ENCODE measurements at places on chromosomes 16 and 17.

GRCh38 chr17:29252101-29252791 lies 5.6 kb downstream of the CRYBA1 start:
- no peak for DNase-seq

- no peak for DNase-seq
Observed at GRCh38 chr16:21053590-21053989, 97.1 kb downstream of the DNAH3 start.

GRCh38 chr16:87461466-87461991 lies 31.3 kb downstream of the ZCCHC14 start:
- DNase-seq = peak; percentile 55

DNA sequence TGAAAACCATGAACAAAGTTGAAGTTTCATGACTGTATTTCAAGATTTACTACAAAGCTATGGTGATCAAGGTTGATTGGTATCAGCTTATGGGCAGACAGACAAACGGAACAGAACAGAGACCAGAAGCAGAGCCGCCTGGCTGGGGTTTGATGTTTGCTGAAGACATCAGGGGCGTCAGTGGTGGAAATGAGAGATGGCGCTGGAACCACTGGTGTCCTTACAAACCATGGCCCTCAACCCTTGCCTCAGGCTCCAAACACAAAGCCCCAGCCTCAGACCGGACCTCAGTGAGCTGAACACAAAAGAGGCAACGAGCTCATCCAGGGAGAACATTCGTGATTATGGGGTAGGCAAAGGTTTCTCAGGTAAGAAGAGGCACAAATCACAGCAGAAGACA lies 113.0 kb upstream of the METRNL start:
- DNase-seq = no peak

DNA sequence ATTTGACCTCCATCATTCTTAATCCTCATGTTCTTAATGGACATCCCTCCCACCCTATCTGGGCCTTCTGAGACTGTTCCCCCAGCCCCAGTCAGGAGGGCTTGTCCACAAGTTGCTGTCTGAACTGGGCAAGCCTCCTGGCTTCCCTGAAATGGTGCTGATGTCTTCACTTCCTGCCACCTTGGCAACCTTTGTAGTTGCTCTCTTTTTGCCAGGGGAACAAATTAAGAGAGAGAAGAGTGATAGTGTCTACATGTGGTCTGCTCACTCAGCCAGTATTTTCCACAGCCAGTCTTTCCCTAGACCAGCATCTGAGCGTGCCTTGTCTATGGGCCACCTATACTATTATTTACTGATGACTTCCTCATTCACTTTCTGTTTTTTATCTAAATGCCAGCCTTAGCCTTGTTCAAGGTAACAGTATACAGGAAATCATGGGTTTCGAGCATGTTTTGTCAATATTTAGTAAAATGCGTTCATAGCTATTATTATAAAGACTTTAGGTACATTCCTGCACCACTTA lies 710.1 kb downstream of the MAF start:
- no peak for DNase-seq

DNA sequence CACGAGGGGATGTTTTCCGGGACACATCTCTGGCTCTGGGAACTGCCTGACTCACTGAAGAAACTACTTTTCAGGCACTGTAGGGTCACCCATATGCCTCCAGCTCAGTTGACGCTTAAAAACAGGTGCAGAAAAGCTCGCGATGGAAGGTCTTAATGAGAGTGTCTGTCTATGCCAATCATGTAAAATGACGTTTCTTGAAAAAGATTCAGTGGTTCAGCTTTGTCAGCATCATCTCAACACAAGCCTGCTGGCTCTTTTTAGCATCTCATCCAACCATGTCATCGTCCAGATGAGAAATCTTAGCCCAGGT lies 27.5 kb downstream of the OR1D5 start:
- no peak for DNase-seq

- no peak for DNase-seq
Observed at GRCh38 chr17:19943026-19943425, 34.6 kb downstream of the AKAP10 start.

DNA sequence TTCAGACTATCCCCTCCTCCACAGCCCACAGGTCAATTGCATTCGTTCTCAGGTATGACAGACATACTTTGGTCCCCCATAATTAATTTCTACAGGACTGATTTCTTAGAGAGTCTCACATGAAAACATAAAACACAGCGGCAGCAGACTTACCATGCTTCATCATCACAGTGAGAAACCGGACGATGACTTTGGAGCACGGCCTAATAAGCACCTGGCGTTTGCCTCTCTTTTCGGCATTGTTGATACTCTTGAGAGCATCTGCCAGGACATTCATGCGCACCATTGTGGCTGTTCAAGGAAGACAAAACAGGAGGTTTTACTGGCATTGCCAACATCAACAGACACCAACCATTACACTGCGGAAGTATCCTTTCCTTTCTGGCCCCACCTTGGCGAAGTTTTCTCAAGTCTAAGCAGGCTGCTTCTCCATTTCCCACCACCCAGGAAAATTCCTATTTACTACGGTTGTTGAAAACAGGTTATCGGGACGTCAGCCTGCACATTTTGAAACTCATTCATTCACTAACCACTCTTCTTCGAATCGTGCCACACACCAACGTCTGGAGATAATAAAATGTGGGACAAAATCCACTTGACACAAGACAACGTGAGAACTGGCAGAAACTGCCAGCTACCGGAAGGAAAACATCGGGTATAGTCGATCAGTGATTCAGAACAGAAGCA lies 1.2 kb downstream of the RPS15A start:
- DNase-seq = peak; percentile 65

GRCh38 chr16:29314292-29314934 lies 92.1 kb downstream of the NPIPB11 start:
- no peak for DNase-seq

Data from NCI-H2029 treated with DMSO at 0.1 percent for 48 hours (cell line).